ENCODE measurements at places on chromosomes 12 and 14. TPM values are rescaled to one million over a fixed set of nuclear protein-coding genes. Genes with fewer than 3 reads are reported as not detected.

- no peak for DNase-seq
Measured at GRCh38 chr14:64779472-64779871, 75.2 kb downstream of the PLEKHG3 start.

GRCh38 chr14:89011355-89012281 is 187.2 kb downstream of the TTC8 start:
- DNase-seq, result no peak

DNA sequence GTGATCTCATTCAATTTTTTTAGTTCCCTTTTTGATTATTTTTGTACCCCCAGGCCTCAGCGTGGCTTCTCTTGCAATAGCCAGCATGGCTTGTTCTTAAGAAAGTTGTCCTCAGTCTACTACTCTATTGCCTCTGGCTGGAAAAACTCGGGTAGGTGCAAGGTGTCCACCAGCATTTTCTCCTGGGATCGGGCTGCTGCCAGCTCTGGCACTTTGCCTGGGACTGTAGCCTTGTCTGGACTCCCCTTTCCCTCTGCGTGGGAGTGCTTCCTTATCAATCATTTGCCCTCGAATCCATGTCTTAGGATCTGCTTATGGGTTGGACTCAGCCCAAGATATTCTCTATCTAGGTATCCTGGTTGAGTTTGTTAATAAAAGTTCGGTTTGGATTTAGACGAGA is 773.4 kb downstream of the DIO2 start:
- no peak for DNase-seq

DNA sequence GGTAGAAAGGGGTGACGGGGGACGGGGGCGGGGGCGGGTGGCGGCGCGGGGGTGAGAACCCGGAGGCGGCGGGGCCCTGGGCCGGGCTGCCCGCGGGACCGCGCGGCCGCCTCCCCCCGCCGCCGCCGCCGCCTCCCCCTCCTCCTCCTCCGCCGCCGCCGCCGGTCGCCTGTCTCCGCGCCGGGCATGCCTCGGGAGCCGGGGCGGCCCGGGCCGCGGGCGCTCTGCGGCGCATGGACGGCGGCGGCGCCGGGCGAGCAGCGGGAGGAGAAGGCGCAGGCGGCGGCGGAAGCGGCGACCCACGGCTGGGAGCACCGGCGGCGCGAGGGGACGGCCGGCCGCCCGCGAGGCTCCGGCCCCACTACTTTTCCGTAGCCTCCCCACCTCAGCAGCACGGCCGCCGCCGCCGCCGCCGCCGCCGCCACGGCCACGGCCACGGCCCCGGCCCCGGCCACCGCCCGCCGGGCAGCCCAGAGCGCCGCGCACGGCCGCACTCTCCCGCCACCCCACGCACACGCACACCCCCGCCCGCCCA is at the start of gene NPAS3:
NPAS3 (plus strand) TSS at position 161 of the 535 bp plus-strand sequence.
- no peak for DNase-seq

DNA sequence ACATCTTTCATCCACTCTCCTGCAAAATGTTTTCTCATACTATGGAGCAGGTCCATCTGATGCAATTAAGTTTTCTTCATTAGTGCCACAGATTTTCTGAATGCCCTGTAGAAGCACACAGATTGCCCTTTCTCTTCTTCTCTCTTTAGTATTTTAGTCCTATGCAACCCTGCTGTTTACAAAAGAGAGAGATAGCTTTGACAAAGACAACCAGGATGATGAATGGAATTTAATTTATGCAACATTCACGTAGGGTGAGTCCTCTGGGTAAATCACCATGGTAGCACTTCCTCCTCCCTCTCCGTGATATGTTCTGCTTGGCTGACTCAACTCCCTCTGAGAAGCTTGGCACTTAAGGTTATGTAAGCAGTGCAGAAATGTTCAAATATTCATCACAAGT is 400.9 kb upstream of the PDE3A start:
- no peak for DNase-seq

USP15 gene
- 160 TPM for total RNA-seq

- no peak for DNase-seq
Measured at GRCh38 chr14:101554991-101555668, 6.2 kb upstream of the DIO3 start.

KRT75 gene
- total RNA-seq, result not detected

PROX2 gene
- total RNA-seq, result not detected

DNA sequence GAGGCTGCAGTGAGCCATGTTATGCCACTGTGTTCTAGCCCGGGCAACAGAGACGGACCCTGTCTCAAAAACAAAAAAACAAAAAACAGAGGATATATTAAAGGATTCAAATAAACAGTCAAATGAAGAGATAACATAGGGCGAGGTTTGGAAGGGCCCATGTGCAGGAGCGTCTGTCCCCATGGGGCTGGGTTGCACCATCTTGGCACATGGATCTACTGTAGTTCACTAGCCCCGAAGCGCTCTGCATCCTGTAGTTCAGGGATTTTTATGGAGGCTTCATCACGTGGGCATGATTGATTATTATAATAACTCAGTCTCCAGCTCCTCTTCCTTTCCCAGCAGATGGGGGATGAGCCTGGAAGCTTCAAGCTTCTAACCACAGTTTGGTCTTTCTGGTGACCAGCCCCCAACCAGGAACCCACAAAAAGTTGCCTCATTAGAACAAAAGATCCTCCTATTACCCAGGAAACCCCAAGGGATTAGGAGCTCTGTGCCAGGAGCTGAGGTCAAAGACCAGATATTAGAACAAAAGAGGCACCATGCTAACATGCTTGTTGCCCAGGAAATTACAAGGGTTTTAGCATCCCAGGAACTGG is 59.9 kb downstream of the HCAR2 start:
- no peak for DNase-seq

DNA sequence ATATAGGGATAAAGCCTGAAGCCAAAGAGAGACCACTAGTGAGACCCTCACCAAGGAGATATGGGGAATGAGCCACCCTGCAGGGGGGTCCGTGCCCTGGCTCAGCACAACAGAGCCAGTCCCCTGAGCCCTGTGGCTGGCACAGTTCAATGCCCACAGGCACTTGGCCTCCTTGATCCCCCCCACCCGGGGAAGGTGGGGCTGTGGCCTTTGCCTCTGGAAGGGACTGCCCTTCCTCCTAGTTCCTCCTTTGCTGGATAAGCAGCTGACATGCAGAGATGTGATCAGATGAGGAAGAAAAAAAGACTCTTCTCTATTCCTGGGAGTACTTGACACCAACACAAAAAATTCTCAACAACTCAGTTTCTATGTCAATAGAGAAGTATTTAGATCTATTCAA is 19.9 kb downstream of the TTC7B start:
- DNase-seq, result no peak

KCNK10 gene
- total RNA-seq, result 18.9 TPM

DNA sequence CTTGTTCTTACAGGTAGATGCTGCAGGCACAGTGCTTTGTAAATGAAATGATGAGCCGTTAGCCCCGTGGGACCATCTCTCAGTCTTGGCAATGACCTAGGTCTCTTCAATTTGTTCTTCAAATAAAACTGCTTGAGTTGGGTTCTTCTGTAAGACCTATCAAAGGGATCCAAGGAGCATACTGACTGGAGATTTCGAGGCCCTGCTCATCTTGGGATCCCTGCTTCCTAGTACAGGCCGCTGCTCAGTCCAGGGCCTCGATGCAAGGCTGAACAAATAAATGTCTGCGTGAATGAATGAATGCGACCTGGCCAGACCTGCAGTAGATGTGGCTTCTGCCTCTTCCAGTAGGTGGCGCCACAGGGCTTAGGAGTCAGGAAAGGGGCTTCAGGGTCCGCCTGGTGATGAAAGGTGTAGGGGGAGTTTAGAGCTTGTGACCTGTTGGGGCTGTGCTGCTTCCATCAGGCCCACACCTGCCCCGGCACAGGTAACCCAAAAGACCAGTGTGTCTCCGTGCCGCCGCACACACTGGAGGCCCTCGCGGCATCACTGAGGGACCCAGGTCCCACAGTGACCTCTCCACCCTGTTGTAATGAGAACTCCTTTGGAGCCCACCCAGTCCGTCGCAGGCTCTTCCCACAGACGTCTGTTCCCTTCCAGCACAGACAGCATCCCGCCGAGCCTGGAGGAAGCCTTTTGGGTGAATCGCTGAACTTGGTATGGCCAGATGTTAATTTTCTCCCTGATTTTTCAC is 4.4 kb downstream of the CACNA1C start:
- no peak for DNase-seq

TMPRSS12 gene
- not detected for total RNA-seq

DNA sequence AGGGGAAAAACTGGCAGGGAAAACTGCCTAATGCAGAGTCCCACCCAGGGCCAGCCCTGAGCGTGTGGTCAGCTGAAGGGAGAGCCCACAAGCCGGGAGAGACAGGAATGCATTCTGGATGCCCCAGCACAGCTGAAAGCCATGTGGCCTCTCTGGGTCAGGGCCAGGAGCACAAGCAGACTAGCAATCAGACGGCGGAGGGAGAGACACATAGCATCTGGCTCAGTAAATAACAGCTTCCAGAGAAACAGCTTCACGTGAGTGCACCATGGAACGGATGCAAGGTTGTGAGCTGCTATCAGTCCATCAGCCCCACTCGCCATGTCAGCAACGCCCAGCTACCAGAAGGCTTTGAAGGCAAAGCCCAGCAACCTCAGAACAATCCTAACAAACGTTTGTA is 28.2 kb upstream of the TMEM106C start:
- DNase-seq, result no peak
